ENCODE measurements at places on chromosomes 6 and 20.

- no peak for DNase-seq
Measured at GRCh38 chr20:32749914-32750637, 6.8 kb upstream of the COMMD7 start.

DNA sequence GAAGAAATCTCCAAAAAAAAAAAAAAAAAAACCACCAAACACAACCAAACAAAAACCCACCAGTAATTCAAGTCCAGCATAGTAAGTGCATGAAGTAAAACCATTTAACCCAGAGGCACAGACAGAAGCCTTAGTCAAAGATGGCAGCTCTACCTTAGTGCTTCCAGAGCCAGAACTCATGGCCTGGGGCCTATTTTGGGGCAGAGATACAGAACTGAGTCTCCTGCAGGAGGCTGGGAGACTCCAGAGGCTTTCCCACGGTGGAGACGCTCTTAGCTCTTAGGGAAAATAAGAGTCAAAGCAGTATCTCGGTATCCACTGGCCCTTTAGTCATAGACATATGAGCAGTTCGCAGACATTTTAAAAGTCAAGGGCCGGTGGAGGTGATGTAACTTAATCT is 129.5 kb downstream of the GPX5 start:
- no peak for DNase-seq

DNA sequence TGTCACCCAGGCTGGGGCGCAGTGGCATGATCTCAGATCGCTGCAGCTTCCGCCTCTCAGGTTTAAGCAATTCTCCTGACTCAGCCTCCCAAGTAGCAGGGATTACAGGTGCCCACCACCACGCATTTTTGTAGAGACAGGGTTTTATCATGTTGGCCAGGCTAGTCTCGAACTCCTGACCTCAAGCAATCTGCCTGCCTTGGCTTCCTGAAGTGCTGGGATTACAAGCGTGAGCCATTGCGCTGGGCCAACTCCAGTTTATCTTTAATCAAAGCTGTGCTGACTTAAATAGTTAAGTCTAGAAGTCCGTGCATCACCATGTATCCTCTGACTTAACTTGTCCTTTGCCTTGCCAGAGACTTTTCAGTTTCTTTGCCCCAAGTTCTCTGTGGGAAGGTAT is 224.3 kb downstream of the TMEM242 start:
- no peak for DNase-seq

- no peak for DNase-seq
Measured at GRCh38 chr6:100833972-100834574, 47.1 kb downstream of the ASCC3 start.

- DNase-seq: no peak
Measured at GRCh38 chr20:32819992-32820697, 391 bp downstream of the MAPRE1 start.

DNA sequence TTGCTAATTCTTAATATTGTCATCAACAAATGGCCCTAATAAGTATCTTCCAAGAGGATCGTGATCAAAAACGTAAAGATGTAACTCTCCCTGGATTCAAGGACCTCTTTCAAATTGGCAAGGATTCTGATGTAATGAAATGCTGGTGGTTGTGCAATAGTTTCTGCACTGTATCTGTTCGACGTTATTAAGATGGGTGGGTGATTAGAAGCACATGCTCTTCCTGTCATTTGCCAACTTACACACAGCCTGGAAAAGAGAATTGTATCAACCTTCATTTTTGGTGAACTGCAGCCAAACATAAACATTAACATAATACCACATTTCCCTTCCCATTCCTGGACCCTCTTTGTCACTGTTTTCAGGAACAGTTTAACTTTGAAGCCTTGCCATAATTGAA is 9.8 kb downstream of the FOXQ1 start:
- DNase-seq: no peak

GRCh38 chr6:92150553-92150952 is 1268.8 kb downstream of the EPHA7 start:
- no peak for DNase-seq

GRCh38 chr20:55160996-55161395 is 685.6 kb downstream of the DOK5 start:
- DNase-seq: no peak

- DNase-seq: no peak
Measured at GRCh38 chr6:20246125-20246524, 33.9 kb upstream of the MBOAT1 start.

- DNase-seq: no peak
Measured at GRCh38 chr20:53853111-53853713, 217.2 kb downstream of the BCAS1 start.

- DNase-seq: no peak
Measured at GRCh38 chr6:158897236-158897635, 78.1 kb upstream of the EZR start.

DNA sequence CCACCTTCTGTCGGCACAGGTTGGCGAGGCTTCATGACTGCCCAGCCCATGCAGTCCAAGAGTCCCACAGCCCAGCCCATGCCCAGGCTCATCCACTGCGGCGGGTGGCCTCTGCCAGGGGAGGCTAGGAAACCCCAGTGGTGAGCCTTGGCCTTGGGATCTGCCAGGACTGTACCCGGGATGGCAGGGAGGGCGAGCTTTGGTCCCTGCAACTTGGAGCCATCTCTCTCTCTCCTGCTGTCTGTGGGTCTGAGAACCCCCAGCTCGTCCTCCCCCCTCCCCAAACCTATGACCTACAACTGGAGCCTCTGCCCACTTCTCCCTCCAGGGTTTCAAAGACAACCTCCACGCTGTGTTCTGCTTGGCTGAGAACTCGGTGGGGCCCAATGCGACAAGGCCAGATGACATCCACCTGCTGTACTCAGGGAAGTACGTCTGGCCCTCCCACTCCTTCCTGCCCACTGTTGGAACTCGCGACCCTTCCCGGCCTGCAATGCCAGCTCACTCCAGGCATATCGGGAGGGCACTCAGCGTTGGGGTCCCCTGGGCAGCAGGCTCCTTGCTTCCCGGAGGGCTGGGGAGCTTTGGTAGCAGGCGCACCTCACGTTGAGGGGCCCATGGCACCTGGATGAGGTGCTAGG is 19.7 kb downstream of the NPEPL1 start:
- no peak for DNase-seq

GRCh38 chr6:130259557-130259956 is 36.8 kb upstream of the SAMD3 start:
- DNase-seq: no peak

DNA sequence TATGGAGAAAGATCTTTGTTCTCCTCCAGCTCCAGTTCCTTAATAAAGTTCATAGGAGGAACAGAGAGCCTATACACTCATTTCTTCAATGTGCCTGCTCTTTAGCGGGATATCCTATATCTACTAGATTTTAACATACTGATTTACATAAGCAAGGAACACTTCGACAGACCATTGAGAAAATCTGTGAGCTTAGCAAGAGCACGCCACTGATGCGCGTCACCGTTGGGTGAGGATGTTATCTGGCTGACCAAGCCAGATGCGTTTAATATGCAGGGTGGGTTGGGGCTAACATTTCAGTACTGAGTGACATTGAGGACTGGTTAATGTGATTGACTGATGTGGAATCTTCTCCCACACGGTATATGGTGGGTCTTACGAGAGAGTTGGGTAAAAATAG is 233.4 kb downstream of the SOX4 start:
- DNase-seq: no peak

DNA sequence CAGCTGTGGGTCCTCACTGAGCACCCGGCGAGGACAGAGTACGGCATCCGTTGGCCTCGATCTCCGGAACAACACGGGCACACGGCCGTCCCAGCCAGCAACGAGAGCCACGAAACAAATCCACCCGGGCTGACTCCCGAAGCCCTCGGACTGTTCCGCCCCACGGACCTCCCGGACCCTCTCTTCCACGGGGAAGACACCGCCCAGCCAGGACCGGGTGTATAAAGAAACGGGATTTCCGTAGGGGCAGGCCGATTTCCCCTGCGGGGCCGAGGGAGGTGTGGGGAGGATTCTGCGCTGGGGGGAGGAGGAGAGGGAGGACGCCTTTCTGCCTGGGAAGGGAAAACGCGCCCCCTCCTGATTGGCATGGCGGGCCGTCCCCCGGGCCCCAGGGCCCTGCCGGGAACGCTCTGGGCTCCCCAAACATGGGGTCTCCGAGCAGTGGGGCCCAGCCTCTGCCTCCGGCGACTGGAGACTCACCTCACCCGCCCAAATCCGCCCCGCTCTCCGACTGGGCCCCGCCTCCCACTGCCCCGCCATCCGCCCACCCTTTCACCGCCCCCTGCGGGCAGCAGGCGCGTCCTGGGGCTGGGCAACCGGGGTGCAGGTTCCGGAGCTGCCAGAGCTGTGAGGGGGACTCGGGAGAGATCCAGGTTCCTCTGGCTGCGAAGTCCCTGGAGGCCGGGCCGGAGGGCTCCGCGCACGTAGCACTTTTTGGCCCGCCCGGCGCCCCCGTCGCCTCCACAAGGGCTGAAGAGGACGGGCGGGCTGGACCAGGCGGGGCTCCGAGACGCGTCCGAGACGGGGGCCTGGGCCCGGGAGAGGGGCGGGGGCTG is 679 bp upstream of the PPDPF start:
- DNase-seq: no peak

- no peak for DNase-seq
Measured at GRCh38 chr6:165805636-165806035, 142.6 kb upstream of the PDE10A start.

DNA sequence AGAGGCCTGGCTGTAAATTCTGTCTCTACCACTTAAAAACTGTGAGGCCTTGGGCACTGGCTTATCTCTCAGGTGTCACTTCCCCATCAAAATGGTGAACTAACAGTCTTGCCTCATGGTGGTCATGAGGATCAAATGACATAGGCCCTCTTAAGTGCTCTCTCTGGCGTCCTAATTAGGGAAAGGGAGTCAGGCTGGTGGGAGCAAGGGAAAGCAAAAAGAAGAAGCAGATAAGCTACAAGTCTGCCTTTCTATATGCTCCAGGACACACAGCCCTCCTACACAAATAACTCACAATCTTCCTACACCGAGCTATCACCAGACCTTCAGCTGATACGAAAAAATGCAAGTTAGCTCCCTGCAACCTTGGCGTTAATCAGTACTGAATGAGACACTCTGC is 19.5 kb upstream of the SLC22A16 start:
- no peak for DNase-seq

GRCh38 chr6:132161283-132161682 is 210.1 kb upstream of the CCN2 start:
- no peak for DNase-seq

DNA sequence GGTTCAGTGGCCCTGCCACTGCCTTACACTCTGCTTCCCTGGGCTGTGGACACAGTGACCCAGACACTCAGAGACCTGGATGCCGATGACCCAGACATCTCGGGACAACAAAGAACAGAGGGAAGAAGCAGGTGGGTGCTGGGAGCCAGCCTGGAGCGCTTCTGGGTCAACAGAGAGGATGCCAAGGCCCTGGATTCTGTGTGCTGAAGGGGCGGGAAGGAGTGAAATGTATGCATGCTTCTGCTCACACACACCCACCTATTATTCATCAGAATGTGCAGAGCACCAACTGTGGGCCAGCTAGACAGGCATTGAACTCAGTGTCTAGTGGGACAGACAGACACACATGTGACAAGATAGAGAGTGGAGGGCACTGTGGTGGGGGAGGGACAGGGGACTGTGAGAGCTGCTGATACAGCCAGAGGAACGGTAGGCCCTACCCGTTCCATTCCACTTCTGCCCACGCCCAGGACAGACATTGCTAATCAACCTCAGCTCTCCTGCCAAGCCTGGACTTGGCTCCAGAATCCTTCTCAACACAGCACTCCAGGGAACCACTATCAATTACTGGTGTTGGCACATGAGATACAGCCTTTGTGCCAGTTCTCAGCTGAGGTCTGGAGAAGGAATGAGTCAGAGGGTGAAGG is 20.2 kb downstream of the KCNK15 start:
- DNase-seq: no peak

DNA sequence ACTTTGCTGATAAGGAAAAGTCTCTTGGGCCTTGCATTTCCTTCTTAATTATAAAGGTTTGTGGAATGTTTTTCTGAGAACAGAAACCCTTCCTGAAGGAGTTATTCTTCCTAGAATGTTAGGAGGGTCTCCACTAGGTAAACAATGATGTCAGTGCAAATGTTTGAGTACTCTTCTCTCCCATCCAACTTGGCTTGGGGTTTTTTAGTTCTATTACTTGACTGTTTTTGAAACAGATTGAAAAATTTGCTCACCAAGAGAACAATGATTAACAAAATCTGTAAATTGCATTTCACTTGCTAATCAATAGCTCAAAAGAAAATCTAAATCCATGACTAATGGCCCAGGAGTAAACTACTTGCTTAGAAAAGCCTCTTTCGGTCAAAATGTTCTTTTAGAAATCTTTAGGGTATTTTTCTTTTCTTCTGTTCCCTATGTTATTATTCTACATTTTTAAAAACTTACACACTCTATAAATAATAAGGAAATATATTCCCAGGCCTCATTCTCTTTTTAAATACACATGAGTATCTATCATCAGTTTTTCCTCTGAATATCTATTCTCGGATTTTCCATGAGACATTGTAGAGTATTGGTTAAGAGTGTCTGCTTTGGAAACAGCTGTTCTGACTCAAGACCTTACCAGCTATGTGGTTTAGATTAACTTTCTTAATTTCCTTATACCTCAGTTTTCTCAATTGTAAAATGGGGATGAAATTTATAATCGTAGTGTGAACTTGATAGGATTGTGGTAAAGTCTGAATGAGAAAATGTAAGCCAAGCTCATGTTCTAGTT is 234.2 kb upstream of the CITED2 start:
- DNase-seq: no peak

DNA sequence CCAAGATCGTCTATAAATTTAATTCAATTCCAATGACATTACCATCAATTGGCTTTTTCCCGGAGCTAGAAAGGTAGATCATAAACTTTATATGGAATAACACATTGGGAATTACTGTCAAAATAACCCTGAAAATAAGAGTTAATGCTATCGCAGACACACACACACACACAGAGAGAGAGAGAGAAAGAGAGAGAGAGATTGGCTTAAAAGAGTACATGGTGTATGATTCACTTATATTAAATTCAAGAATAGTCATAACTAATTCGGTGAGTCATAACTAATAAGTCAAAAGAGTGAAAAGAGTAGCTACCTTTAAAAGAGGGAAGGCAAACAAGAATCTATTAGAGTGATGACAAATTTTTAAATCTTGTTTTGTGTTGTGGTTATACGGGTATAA is 425.5 kb downstream of the TBC1D32 start:
- DNase-seq: no peak

GRCh38 chr6:30893666-30894065 is 9.3 kb downstream of the DDR1 start:
- no peak for DNase-seq

Data from brain pericyte (primary cell).